Activated naive CD4-positive, alpha-beta T cell treated with anti-CD3 and anti-CD28 coated beads, Interleukin-2, amount 50 U/mL, for 72 hours (primary cell): ENCODE measurements at places on chromosomes 5 and 9.

GRCh38 chr9:135864447-135865049 is 42.8 kb downstream of the CAMSAP1 start:
- peak; percentile 78 for DNase-seq

- no peak for DNase-seq
Measured at GRCh38 chr9:77896269-77896937, 135.2 kb downstream of the GNAQ start.

DNA sequence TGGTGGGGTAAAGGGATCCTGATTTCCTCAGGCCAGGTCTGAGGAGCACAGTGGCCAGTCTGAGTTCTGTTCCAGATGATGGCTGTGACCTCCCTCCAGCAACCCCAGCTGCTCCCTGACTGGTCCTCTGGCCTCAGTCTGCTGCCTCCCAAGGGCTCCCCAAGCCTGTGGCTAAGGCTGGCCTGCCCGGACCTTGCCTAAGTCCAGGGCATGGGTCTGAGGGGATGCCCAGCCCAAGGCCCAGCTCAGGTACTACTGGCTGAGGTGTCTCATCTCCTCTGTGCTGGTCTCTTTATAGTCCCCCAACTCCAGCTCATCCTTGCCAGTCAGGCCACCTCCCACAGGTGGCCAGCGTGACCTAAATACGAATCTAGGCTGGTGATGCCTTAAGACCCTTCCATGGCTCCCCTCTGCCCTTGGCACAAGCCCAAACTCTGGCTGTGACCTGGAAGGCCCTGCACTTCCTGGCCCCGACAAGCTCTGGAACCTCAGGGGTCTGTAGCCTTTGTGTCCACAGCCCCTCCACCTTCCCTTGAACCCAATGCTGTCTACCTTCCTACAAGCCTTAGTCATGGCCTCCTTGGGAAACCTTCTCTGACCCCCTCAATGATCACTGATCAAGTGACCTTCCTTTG is 9.8 kb downstream of the KIF12 start:
- DNase-seq, result peak; percentile 35

DNA sequence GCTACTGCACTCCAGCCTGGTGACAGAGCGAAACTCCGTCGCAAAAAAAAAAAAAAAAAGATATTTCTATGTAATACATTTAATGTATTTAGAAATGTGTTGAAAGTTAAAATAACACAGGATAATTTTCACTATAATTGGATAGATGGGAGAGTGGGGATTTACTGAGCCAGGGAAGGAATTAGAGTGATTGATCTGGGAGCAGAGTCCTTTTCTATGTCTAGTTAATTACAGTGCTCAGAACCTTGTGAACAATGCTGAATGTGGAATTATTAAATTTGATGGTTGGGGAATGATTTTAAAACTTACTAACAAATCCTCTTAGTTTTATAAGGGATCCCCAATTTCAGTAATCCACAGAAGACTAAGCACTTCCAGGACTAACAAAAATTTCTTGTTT is 239.7 kb downstream of the CSNK1G3 start:
- DNase-seq, result no peak

DNA sequence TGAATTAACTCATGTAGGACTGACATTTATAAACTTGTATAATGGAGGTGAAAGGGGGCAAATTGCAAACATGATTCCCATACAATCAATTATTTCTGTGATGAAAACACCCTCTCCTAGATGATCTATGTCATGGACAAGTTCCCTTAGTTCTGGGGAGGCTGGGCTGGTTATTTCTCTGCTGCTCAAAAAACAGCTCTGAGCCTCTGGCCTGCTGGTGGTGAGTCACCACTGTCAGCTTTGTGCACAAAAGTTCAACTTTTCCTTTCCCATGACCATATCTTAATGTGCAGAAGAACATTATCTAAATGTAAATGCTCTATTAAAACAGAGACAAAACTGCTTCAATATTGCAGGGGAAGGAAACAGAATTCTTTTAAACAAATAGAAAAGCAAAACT is 85.0 kb downstream of the HMHB1 start:
- DNase-seq, result peak; percentile 6

- DNase-seq, result no peak
Measured at GRCh38 chr5:150789450-150789849, 10.9 kb downstream of the SMIM3 start.

DNA sequence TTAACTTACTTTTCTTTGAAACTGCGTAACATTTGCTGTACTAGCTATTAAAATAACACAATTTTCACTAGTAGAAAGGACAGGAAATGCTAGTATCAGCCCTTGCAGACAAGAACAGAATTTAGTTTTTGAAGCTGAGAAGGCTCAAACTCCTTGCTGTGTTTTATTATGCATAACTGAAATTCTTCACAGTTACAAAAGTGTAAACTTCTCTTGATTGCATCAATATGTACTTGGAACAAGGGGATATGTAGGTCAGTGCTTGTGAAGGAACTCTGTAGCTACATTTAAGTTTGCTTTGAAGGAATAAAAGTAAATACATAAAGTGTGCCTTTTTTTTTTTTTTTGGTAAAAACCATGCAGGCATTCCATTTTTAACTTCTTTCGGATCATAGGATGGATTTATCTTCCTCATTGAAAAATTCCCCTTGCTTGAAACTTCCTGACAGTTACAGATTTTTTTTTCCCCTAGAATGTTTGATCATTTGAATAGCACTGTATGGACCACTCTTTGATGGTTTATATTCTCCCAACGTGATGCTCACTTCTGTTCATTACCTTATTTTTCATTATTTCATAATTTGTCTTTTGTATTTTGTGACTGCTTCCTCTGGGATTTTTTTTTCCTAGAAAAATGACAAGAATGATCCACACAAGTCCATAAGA is 94.9 kb upstream of the DAB2 start:
- no peak for DNase-seq

DNA sequence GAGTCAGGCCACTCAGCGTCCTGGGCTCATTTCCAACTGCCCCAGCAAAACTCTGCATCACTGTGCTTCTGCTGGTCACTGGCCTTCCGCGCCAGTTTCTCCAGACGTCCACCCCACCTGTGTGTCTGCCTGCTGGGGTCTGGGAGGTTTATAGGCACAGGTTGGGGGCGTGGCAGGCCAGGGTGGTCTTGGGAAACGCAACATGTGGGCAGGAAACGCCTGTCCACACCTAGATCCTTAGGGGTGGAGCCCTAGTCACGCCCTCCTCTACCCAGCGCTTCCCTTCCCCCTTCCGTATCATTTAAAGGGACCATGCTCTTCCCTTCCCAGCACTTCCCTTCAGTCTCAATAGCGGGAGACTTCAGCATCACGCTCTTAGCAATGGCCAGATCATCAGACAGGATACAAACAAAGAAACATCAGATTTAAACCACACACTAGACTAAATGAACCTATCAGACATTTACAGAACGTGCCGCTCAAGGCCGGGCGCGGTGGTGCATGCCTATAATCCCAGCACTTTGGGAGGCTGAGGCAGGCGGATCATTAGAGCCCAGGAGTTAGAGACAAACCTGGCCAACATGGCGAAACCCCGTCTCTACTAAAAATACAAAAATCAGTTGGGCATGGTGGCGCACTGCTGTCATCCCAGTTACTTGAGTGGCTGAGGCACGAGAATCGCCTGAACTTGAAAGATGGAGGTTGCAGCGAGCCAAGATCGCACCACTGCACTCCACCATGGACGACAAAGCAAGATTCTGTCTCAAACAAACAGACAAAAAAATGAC is 11.8 kb upstream of the BTNL9 start:
- DNase-seq, result no peak

GRCh38 chr5:74153255-74153790 is 487.2 kb downstream of the ENC1 start:
- DNase-seq, result no peak

DNA sequence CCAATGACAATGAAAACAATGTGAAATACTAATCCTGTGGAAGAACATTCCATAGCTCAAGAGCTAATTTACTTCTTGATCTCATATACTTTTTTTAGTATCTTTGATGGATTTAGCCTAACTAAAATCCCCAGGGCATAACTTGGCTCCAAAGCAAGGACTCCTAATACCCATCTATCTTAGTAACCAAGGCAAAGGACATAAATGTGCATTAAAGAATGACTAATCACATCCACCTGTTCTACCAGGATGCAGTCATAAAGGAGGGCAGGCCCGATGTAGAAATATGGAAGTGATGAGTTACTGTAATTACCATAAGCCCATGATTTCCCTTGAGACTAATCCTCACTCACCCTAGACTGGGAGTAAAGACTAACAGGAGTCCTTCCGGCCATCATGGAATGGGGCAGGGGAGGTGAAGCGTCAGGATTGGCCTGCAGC is 56.9 kb downstream of the KIF24 start:
- no peak for DNase-seq

DNA sequence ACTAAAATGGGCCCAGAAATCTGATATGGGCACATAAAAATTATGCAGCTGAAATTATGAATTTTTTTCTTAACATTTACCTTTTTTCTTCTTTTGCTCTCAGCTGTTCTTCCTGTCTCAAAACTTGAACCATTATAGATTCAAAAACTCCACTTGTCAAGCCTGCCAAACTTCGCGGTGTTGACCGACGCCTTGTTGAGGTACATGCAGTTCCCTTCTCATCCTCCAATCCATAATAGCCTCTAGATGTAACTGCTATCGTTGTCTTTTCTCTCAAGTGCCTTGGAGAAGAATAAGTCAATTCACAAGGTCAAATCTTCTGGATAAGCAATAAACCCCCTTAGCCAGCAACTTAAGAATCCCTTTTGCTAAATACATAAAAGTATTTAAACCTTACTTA is 27.2 kb downstream of the RANBP6 start:
- DNase-seq, result no peak

DNA sequence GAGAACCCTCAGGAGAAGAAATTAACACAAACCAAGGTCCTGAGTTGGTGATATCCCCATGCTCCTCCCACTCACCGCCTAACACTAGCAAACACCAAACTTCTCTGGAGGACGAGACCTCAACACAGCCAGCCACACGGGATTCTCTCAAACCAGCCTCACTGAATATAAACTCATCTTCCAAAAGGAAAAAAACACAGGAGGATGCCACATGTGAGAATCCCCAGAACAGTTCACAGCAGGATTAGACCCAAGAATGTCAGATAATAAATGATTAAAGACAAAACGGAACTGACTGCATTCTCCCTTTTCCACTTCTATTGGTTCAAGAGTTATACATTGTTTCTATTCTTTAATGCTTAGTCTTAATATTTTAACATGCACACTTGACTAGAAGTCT is 89.2 kb downstream of the LPAR1 start:
- DNase-seq, result no peak

GRCh38 chr5:137935190-137935589 is 45.9 kb downstream of the PKD2L2 start:
- DNase-seq, result no peak

DNA sequence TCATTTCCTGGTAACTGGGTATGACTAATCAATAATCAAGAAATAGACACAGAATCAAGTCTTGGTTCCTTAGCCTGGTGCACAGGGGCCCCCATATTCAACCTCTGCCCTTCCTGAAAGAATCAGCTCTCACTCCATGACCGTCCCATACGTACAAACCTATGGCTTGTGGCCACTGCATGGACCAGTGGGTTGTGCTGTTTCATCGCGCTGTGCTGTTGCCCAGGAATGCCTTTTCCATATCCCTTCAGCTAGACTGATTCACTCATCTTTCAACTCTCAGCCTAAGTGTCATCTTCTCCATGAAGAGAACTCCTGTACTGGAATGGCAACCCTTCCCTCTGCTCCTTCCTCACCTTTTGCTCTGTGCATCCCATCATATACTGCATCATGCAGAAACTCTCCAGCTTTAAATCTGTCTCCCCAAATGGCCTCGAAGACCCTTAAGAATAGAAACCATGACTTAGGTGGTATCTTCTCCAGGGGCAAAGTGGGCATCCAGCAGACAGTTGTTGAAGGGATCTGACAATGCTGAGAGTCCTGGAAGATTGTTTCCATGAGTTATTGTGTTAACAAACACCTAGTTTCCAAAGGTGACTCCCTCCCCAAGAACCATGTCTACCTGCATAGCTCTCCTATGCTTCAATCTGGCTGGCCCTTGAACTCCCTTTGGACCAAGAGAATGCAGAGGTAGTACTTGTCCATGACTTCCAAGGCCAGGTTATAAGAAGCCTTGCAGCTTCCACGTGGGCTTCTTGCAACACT is 180.8 kb downstream of the ACTL7B start:
- DNase-seq, result no peak
